Spinal cord (tissue), 10 donors: ENCODE measurements at places on chromosomes 16 and 17.

DNA sequence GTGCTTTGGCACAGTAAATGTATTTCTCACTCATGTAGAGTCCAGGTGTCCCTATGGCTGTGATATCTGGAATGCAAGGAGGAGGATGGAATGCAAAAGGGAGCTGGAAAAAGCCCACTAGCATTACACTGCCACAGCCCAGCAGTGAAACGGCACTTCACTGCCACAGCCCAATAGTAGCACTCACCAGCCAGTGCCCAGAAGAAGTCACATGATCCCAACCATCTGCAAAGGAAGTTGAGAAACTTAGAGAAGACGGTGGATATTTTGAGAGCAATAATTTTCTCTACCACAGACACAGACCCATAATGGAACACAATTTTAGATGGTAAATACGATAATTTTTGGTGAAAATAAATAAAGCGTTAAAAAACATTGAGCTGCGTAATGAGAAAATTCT, 51.8 kb downstream of the C16orf82 start:
- no peak overlapping the region for H3K27ac ChIP-seq
- no peak overlapping the region for H3K4me3 ChIP-seq
- no peaks in the 10 kb centered on the region for H3K4me1 ChIP-seq
- no peaks in the 10 kb centered on the region for H3K27me3 ChIP-seq

- no peak for DNase-seq
- H3K27me3 ChIP-seq, result no peaks in the 10 kb centered on the region
- H3K27ac ChIP-seq, result no peak overlapping the region
- H3K4me3 ChIP-seq, result no peak overlapping the region
Measured at GRCh38 chr16:3487521-3488410, 7.5 kb downstream of the C16orf90 start.

- H3K4me3 ChIP-seq, result no peak overlapping the region
- H3K36me3 ChIP-seq, result no peaks in the 10 kb centered on the region
- peaks cover 2% of the 10 kb centered on the region for H3K27me3 ChIP-seq
- H3K27ac ChIP-seq, result no peak overlapping the region
- DNase-seq, result no peak
Measured at GRCh38 chr17:36851250-36851649, 86.0 kb upstream of the LHX1 start.

GRCh38 chr17:614653-615546, 99.7 kb downstream of the VPS53 start:
- H3K27me3 ChIP-seq, result no peaks in the 10 kb centered on the region
- H3K36me3 ChIP-seq, result peaks cover 19% of the 10 kb centered on the region
- no peak overlapping the region for H3K4me3 ChIP-seq
- H3K27ac ChIP-seq, result no peak overlapping the region
- no peak for DNase-seq

DNA sequence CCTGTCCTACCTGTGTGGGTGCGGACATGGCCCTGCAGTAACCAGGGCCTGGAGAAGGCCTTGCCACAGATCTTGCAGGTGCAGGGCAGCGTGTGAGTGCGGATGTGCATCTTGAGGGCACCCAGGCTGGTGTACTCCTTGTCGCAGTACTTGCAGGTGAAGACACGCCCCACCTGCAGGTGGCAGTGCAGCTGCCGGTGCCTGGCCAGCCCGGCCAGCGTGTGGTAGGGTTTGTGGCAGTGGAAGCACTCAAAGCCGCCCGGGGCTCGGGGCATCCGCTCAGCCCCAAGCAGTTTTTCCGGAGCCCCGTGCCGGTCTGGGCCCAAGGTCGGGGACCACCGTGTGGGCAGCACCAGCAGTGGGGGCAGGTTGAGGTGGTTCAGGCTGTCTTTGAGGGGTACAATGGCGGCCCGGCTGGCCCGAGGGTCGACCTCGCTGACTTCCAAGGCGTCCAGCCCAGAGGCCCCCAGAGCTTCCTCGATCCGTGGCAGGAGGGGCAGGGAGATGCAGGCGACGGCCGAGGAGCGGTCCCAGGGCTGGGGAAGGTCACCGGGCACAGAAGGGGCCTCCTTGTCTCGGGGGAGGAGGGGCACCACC, 5.1 kb downstream of the SNAI3 start:
- peaks cover 30% of the 10 kb centered on the region for H3K4me1 ChIP-seq
- H3K27ac ChIP-seq, result no peak overlapping the region
- H3K36me3 ChIP-seq, result peaks cover 9% of the 10 kb centered on the region
- H3K27me3 ChIP-seq, result peaks cover 45% of the 10 kb centered on the region
- no peak for DNase-seq

- no peak for DNase-seq
- H3K27ac ChIP-seq, result no peak overlapping the region
- peak overlapping the region; percentile 35 for H3K4me3 ChIP-seq
- peaks cover 14% of the 10 kb centered on the region for H3K27me3 ChIP-seq
- H3K36me3 ChIP-seq, result peaks cover 27% of the 10 kb centered on the region
Measured at GRCh38 chr16:88939972-88940861, 36.8 kb downstream of the CBFA2T3 start.

DNA sequence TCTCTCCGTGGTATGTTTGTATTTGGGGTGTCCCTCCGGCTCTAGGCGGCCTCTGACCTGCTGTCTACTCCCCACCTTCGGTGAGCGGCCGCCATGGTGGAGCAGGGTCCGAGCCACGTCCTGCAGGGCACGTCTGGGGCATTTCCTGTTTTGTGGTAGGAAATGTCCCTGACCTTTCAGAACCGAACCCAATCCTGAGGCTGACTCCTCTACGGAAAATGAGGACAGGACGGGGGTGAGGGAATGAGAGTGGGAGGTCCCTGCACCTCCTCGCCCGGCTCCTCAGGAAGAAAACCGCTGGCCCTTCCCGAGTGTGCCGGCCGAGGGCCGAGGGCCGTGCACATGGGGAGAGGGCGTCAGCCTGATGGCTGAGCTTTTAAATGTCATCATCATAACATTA, 45.8 kb downstream of the WDR45B start:
- peaks cover 79% of the 10 kb centered on the region for H3K36me3 ChIP-seq
- H3K4me1 ChIP-seq, result peaks cover 21% of the 10 kb centered on the region
- no peak overlapping the region for H3K27ac ChIP-seq
- no peaks in the 10 kb centered on the region for H3K27me3 ChIP-seq
- DNase-seq, result no peak

DNA sequence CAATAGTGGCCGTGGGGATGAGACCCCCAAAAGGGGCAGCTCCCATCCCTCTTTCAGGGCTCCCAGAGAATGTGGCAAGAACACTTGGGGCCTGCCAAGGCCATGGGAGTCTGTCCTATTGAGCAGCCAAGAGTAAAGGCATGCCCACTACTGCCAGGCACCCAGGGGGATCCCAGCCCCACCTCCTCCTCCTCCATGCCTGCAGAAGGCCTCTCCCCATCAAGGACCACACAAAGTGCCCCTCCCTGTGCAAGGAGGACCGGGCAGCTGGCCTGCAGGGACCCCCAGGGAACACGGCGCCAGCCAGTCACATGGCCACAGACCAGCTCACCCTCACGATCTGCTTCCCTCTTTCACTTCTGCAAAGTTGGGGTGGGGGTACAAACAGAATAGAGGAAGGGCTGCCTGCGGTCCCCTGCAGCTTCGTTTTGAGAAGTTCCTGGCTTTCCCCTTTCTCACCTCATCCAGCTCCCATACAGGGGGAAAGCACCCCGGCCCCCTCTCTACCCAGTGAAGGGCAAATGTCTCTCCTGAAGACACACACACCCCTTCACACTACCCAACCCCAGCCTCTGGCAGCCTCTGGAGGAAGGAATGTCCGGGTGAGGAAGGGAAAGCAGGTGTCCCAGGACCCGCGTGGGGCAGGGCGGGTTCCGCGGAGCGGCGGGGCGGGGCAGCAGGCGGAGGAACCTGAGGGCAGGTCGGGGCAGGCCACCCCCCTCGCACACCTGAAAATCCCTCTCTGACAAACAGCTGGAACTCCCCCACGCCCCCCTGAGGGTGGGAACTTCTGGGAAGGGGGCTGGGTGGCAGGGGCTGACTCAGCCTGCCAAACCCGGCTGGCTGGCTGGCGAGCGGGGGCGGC, 2.0 kb downstream of the PPP1R9B start:
- H3K4me3 ChIP-seq, result peak overlapping the region; percentile 72
- no peaks in the 10 kb centered on the region for H3K27me3 ChIP-seq
- peaks cover 74% of the 10 kb centered on the region for H3K4me1 ChIP-seq

DNA sequence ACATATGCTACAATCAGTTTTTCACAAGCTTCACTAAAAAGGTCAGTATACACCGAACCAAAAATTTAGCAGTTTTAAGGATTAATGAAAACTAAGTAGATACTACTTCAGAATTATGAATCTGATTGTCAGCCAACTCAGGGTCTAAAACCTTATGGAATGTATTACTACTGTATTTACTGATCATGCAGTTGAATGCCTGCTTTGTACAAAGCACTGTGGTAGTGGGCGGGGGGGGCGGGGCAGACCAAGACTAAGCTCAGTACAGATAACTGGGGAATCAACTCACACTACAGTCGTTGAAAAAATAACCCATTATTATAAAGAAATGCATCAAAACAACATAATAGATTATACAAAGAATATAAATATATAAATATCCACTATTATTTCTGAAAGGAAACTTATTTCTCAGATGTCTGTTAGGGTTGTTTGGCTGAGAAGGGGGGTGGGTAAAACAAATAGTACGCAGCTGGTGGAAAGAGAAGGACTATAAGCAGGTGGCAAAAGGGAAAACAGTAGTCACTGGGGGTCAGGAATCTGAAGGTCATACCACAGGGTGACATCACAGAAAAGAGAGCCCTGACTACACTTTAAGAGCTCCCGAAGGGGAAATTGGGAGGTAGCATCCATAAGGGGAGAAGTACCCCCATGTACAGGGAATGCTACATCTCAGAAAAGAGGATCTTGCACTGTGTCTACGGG, 109.4 kb upstream of the AXIN2 start:
- no peaks in the 10 kb centered on the region for H3K4me1 ChIP-seq
- no peak for DNase-seq
- peak overlapping the region; percentile 61 for H3K27ac ChIP-seq
- H3K4me3 ChIP-seq, result no peak overlapping the region
- no peaks in the 10 kb centered on the region for H3K27me3 ChIP-seq

DNA sequence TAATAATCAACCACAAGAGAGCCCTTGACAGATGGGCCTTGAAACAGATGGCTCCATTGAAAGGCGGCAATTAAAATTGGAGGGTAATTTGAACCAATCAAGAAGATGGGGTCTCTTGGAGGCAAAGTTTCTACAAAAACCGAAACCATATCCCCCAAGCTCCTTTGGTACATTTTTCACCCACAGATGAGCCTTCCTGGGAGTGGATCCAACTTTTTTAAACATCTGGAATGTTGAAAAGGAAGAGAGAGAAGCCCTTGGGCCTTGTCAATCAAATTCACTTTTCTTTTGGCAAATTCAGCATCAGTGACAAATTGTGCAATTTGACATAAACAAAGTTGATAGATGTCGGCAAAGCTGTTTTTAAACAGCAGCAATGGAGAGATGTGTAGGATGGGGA, 13.2 kb upstream of the NUP93 start:
- DNase-seq, result no peak
- no peak overlapping the region for H3K4me3 ChIP-seq
- H3K4me1 ChIP-seq, result no peaks in the 10 kb centered on the region
- H3K27ac ChIP-seq, result no peak overlapping the region

DNA sequence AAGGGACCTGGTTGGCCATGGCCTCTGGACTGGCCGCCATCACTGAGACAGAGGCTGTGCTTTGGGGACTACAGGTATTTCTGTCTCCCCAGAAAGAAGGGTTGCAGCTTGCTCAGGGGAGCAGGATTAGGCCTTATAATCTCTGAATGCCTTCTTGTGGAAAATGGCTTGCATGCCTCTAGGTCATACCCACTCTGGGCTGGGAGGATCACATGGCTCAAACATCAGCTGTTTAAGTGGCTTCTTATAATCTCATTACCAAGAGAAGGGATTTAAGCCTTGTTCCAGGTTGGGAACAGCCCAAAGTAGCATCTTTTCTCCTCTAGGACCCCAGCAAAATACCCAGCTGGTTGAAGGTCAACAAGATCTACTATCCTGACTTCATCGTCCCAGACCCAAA, 19.1 kb downstream of the LIG3 start:
- H3K4me1 ChIP-seq, result peaks cover 7% of the 10 kb centered on the region
- no peak overlapping the region for H3K4me3 ChIP-seq
- no peak overlapping the region for H3K27ac ChIP-seq
- H3K36me3 ChIP-seq, result peaks cover 60% of the 10 kb centered on the region
- no peak for DNase-seq
- no peaks in the 10 kb centered on the region for H3K27me3 ChIP-seq

- H3K36me3 ChIP-seq, result peaks cover 12% of the 10 kb centered on the region
- peak overlapping the region; percentile 77 for H3K27ac ChIP-seq
- H3K4me3 ChIP-seq, result no peak overlapping the region
- peaks cover 58% of the 10 kb centered on the region for H3K4me1 ChIP-seq
- no peak for DNase-seq
Measured at GRCh38 chr17:57603978-57604377, 141.1 kb downstream of the CCDC182 start.

DNA sequence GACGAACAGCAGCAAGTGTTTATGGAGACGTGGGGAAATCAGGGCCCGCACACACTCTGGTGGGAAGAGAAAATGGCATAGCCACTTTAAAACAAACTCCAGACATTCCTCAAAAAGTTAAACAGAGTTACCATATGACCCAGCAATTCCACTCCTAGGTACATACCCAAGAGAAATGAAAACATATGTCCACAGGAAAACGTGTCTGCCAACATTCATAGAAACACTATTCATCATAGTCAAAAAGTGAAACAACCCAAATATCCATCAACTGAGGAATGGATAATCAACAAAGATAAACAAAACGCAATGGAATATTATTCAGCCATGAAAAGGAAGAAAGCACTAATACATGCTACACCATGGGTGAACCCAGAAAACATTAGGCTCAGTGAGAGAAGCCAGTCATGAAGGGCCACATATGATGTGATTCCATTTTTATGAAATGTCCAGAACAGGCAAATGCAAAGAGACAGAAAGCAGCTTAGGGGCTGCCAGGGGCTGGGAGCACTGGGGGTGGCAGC, 32.8 kb downstream of the ADCY9 start:
- DNase-seq, result no peak
- no peak overlapping the region for H3K27ac ChIP-seq
- H3K4me1 ChIP-seq, result peaks cover 19% of the 10 kb centered on the region
- no peaks in the 10 kb centered on the region for H3K27me3 ChIP-seq

GRCh38 chr17:75371981-75372380, 33.5 kb downstream of the GRB2 start:
- H3K4me1 ChIP-seq, result peaks cover 4% of the 10 kb centered on the region
- no peaks in the 10 kb centered on the region for H3K27me3 ChIP-seq
- no peak for DNase-seq
- no peak overlapping the region for H3K27ac ChIP-seq
- H3K4me3 ChIP-seq, result no peak overlapping the region
- peaks cover 14% of the 10 kb centered on the region for H3K36me3 ChIP-seq

GRCh38 chr16:66774981-66775380, 23.6 kb upstream of the DYNC1LI2 start:
- no peaks in the 10 kb centered on the region for H3K27me3 ChIP-seq
- no peaks in the 10 kb centered on the region for H3K36me3 ChIP-seq
- no peaks in the 10 kb centered on the region for H3K4me1 ChIP-seq
- no peak for DNase-seq
- no peak overlapping the region for H3K4me3 ChIP-seq
- no peak overlapping the region for H3K27ac ChIP-seq

- no peak for DNase-seq
- no peak overlapping the region for H3K27ac ChIP-seq
- no peak overlapping the region for H3K4me3 ChIP-seq
- peaks cover 29% of the 10 kb centered on the region for H3K4me1 ChIP-seq
- peaks cover 29% of the 10 kb centered on the region for H3K36me3 ChIP-seq
Measured at GRCh38 chr16:56277075-56277474, 85.8 kb downstream of the GNAO1 start.
